Activated CD4-positive, alpha-beta memory T cell treated with anti-CD3 and anti-CD28 coated beads, Interleukin-2, amount 10 ng/mL, durations not matched to agents 7 days and 5 days (primary cell): ENCODE measurements at places on chromosomes 4 and X. TPM values are rescaled to one million over a fixed set of nuclear protein-coding genes. Genes with fewer than 3 reads are reported as not detected.

The DMRTC1B gene
- total RNA-seq, result not detected

The SMIM10 gene
- total RNA-seq, result 0.35 TPM

The HERC5 gene
- 92.5 TPM for total RNA-seq

The CORIN gene
- total RNA-seq, result not detected

The PCYT1B gene
- total RNA-seq, result 0.25 TPM

The GPR101 gene
- not detected for total RNA-seq

The CPLX1 gene
- total RNA-seq, result 3.0 TPM

The CXorf49 gene
- not detected for total RNA-seq

The FBXW7 gene
- total RNA-seq, result 59.8 TPM

The GPRASP2 gene
- 0.23 TPM for total RNA-seq

The RBM46 gene
- total RNA-seq, result not detected

The MAGEA8 gene
- total RNA-seq, result not detected

The MAGEA2 gene
- not detected for total RNA-seq
